Smooth muscle cell of bladder (primary cell): ENCODE measurements at places on chromosomes 12 and 14. TPM values are rescaled to one million over a fixed set of nuclear protein-coding genes. Genes with fewer than 3 reads are reported as not detected.

The TMEM179 gene
- total RNA-seq: 0.14 TPM in 1 of 2 replicates, not detected in the other

The CEBPE gene
- total RNA-seq: not detected in 2 replicates

The MANSC4 gene
- total RNA-seq: not detected in 2 replicates

The CDH24 gene
- 3.3 and 6.2 TPM in 2 replicates for total RNA-seq

The MUCL1 gene
- not detected in 2 replicates for total RNA-seq

The ZFHX2 gene
- total RNA-seq: 0.14 and 0.28 TPM in 2 replicates

The SOCS4 gene
- total RNA-seq: 14.1 and 17.4 TPM in 2 replicates

The TUNAR gene
- total RNA-seq: not detected in 2 replicates

The LRRK2 gene
- 4.8 and 13.7 TPM in 2 replicates for total RNA-seq

The RD3L gene
- total RNA-seq: not detected in 2 replicates

The KRT83 gene
- total RNA-seq: 0.14 TPM in 1 of 2 replicates, not detected in the other

The P2RX2 gene
- total RNA-seq: not detected in 2 replicates

The VRTN gene
- not detected in 2 replicates for total RNA-seq

The FOXG1 gene
- total RNA-seq: under 0.01 TPM in 2 replicates
